ENCODE measurements at places on chromosomes 5 and 9.

GRCh38 chr9:100287186-100287585 lies 65.6 kb downstream of the TEX10 start:
- DNase-seq: no peak
- no peak overlapping the region for H3K27ac ChIP-seq
- H3K36me3 ChIP-seq: peaks cover 6% of the 10 kb centered on the region
- H3K4me3 ChIP-seq: no peak overlapping the region
- no peaks in the 10 kb centered on the region for H3K27me3 ChIP-seq

- no peak overlapping the region for H3K4me3 ChIP-seq
- no peak overlapping the region for H3K27ac ChIP-seq
- H3K4me1 ChIP-seq: peaks cover 3% of the 10 kb centered on the region
- no peaks in the 10 kb centered on the region for H3K36me3 ChIP-seq
- DNase-seq: no peak
- H3K27me3 ChIP-seq: no peaks in the 10 kb centered on the region
These were observed 3.6 kb upstream of the SLC1A3 start for GRCh38 chr5:36602704-36603321.

DNA sequence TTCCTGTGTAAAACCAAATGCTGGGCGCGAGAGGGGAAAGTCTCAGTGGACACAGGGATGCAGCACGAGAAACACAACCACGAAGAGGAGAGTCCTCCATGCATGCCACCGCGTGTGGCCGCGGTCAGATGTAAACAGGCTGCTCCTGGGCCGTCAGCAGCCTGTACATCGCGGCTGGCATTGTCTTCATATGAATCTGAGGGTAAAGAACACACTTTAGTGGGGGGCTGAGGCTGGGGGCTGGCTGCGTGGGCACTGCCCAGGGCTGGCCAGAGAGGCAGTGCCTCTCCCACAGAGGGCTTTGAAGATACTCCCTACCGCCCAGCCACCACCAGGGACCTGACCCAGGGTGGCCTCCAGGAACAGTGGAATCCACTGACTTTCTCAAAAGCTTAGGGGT lies 106.2 kb downstream of the ENTREP1 start:
- H3K4me1 ChIP-seq: no peaks in the 10 kb centered on the region
- H3K27me3 ChIP-seq: no peaks in the 10 kb centered on the region
- DNase-seq: no peak
- no peak overlapping the region for H3K27ac ChIP-seq

DNA sequence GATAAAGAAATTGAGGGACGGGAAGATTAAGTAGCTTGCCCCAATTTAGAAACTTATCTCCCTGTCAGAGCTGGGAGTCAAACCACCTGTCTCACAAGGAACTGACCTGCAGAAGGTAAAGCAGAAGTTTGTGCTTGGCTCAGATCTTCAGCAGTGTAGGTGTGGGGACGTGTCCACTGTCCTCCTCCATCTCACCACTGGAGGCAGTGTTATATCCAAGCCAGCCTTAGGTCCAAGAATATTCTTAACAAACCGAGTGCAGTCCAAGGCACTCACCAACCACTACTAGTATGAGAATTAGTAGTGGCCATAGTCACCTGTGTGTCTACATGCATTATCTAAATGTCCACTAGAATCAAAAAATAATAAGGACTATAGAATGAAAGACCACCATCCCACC lies 86.3 kb upstream of the IRX1 start:
- no peak overlapping the region for H3K4me3 ChIP-seq
- no peak overlapping the region for H3K27ac ChIP-seq
- no peaks in the 10 kb centered on the region for H3K4me1 ChIP-seq
- DNase-seq: no peak
- no peaks in the 10 kb centered on the region for H3K27me3 ChIP-seq

DNA sequence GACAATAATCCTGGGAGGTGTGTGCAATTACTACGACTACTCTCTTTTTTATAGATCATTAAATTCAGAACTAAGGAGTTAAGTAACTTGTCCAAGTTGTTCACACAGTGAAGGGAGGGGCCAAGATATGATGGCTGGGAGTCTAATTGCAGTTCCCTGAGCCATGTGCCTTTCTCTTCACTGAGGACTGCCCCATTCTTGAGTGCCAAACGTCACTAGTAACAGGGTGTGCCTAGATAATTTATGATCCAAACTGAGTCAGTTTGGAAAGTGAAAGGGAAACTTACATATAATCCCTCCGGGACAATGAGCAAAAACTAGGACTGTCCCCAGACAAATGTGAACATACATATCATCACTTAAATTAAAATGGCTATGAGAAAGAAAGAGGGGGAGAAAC lies 20.2 kb downstream of the IL7R start:
- H3K4me3 ChIP-seq: no peak overlapping the region
- no peaks in the 10 kb centered on the region for H3K27me3 ChIP-seq
- no peak overlapping the region for H3K27ac ChIP-seq
- H3K36me3 ChIP-seq: no peaks in the 10 kb centered on the region
- H3K4me1 ChIP-seq: no peaks in the 10 kb centered on the region

DNA sequence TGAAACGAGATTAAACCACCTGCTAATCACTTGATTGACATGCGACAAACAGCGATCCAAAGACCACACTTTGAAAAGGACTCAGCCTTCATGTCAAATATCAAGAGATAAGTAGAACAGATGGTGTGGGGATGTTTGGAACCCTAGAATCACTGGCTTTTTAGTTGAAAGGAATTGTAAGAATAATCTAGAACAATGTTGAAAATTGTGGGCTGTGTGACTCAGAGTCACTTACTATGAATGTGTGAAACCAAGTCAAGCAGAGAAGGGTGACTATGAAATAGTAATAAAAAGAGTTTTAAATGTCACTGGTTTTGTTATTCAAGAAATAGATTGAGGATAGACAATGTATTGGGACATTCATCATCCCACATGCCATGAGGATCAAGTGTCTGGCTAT lies 14.1 kb upstream of the C1QTNF3 start:
- DNase-seq: no peak
- H3K27ac ChIP-seq: no peak overlapping the region
- no peaks in the 10 kb centered on the region for H3K36me3 ChIP-seq
- H3K27me3 ChIP-seq: no peaks in the 10 kb centered on the region
- H3K4me3 ChIP-seq: no peak overlapping the region

- H3K4me3 ChIP-seq: no peak overlapping the region
- no peaks in the 10 kb centered on the region for H3K27me3 ChIP-seq
- no peak for DNase-seq
These were observed 277.5 kb downstream of the CEMIP2 start for GRCh38 chr9:71490810-71491209.

- no peaks in the 10 kb centered on the region for H3K27me3 ChIP-seq
- H3K4me1 ChIP-seq: no peaks in the 10 kb centered on the region
- H3K27ac ChIP-seq: no peak overlapping the region
These were observed 173.3 kb downstream of the FGF18 start for GRCh38 chr5:171592736-171593135.

DNA sequence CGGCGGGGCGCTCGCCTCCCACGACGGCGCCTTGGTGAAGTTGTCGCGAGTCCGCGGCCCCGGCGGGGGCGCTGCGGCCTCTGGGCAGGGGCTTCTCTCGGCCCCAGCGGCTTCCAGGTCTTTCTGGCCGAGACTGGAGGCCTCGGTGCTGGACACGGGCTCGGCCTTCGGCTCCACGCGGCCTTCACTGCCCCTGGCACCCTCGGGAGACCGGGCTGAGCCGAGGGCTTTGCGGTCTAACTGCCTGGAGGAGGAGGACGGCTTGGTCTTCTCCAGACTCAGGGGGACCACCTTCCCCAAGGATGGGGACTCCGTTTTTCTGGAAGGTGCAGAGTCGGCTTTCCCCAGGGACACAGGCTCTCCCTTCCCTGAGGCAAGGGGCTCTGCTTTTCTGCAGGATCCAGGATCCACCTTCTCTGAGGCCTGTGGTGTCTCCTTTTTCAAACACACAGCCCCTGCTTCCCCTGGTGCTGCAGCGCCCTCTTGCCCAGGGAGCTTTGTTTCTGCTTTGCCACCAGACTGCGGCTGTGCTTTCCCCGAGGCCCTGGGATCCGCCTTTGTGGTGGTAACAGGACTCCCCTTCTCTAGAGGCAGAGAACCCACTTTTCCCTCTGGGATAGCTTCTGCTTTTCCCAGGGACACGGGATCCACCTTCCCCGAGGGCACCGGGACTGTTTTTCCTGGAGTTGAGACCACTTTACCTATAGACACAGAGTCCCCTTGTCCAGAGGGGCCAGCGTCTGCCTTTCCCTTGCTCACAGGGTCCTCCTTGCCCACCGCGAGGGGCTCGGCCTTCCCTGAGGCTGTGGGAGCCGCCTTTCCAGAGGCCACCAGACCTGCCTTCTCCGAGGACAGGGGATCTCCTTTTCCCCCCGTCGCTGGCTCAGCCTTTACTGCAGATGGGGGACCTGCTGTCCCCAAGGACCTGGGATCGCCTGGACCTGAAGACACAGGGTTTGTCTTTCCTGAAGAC lies 12.3 kb downstream of the GPRIN1 start:
- H3K27me3 ChIP-seq: peaks cover 5% of the 10 kb centered on the region
- no peak for DNase-seq
- no peak overlapping the region for H3K27ac ChIP-seq
- no peaks in the 10 kb centered on the region for H3K36me3 ChIP-seq
- H3K4me1 ChIP-seq: no peaks in the 10 kb centered on the region

GRCh38 chr5:154278908-154279307 lies 88.4 kb downstream of the GALNT10 start:
- peaks cover 6% of the 10 kb centered on the region for H3K4me1 ChIP-seq
- H3K27ac ChIP-seq: no peak overlapping the region

DNA sequence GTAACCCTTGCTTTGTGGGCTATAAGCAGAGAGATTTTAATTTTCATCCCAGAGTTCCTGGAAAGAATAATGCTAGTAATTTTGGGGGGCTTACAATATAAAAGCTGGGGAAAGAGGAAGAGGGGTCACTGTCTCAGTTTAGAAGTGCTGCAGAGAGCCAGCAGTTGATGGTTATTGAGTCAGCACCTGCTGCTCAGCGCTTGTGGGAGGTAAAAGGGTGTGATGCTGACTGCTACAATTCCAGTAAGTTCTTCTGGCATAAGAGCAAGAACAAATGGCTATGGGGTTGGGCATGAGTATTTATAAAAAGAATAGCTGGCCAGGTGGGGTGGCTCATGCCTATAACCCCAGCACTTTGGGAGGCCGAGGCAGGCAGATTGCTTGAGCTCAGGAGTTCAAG lies 88.5 kb downstream of the MAST4 start:
- no peaks in the 10 kb centered on the region for H3K4me1 ChIP-seq
- no peak overlapping the region for H3K4me3 ChIP-seq
- H3K27ac ChIP-seq: no peak overlapping the region
- no peaks in the 10 kb centered on the region for H3K27me3 ChIP-seq
- no peak for DNase-seq
- H3K36me3 ChIP-seq: no peaks in the 10 kb centered on the region

DNA sequence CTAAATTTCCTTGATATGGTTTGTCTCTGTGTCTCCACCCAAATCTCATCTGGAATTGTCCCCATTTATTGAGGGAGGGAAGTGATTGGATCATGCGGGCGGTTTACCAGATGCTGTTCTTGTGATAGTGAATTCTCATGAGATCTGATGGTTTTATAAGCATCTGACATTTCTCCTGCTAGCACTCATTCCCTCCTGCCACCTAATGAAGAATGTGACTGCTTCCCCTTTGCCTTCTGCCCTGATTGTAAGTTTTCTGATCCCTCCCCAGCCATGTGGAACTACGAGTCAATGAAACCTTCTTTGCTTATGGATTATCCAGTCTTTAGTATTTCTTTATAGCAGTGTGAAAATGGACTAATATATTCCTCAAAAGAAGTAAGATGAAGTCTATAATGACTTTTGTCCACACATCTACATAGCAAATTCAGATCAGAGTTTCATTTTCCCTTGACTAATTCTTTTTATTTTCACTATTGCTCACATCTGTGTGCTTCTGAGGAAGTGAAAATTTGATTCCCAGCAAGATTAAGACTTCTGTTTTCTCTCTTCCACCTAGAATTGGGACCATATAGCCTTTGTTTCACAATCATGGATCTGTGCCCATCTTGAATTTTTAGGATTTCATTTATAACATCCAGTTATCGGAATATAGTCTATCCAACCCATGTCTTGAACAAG lies 393.5 kb downstream of the DMAC1 start:
- no peaks in the 10 kb centered on the region for H3K27me3 ChIP-seq
- no peak overlapping the region for H3K4me3 ChIP-seq
- no peak for DNase-seq

DNA sequence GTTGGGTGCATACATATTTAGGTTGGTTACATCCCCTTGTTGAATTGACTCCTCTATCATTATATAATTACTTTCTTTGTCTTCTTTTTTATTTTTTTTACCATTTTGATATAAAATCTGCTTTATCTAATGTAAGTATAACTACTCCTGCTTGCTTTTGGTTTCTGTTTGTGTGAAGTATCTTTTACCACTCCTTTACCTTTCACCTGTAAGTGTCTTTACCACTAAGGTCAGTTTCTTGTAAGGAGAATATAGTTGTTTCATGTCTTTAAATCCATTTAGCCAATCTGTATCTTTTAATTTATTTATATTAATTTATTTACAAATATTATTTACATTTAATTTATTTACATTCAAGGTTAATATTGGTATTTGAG lies 33.0 kb downstream of the INSL4 start:
- H3K27me3 ChIP-seq: no peaks in the 10 kb centered on the region
- H3K4me3 ChIP-seq: no peak overlapping the region
- no peaks in the 10 kb centered on the region for H3K4me1 ChIP-seq
- DNase-seq: no peak
- H3K36me3 ChIP-seq: no peaks in the 10 kb centered on the region

- no peak overlapping the region for H3K27ac ChIP-seq
- no peaks in the 10 kb centered on the region for H3K36me3 ChIP-seq
- no peaks in the 10 kb centered on the region for H3K4me1 ChIP-seq
- DNase-seq: no peak
- H3K4me3 ChIP-seq: no peak overlapping the region
These were observed 389.2 kb downstream of the MAT2B start for GRCh38 chr5:163894645-163895044.

GRCh38 chr9:128105538-128106175 lies 21.9 kb downstream of the PTGES2 start:
- peak overlapping the region; percentile 97 for H3K27ac ChIP-seq
- H3K4me3 ChIP-seq: peak overlapping the region; percentile 30
- H3K36me3 ChIP-seq: peaks cover 79% of the 10 kb centered on the region
- H3K4me1 ChIP-seq: peaks cover 89% of the 10 kb centered on the region

- peaks cover 33% of the 10 kb centered on the region for H3K36me3 ChIP-seq
- DNase-seq: peak; percentile 62
- peak overlapping the region; percentile 84 for H3K27ac ChIP-seq
- no peaks in the 10 kb centered on the region for H3K27me3 ChIP-seq
These were observed 566 bp downstream of the RPP25L start for GRCh38 chr9:34611251-34611810.

- H3K36me3 ChIP-seq: no peaks in the 10 kb centered on the region
- DNase-seq: no peak
- no peaks in the 10 kb centered on the region for H3K27me3 ChIP-seq
- no peak overlapping the region for H3K27ac ChIP-seq
- no peaks in the 10 kb centered on the region for H3K4me1 ChIP-seq
These were observed 55.2 kb upstream of the SLIT3 start for GRCh38 chr5:169356181-169356580.

GRCh38 chr5:527646-528628 lies 3.7 kb upstream of the SLC9A3 start:
- peak; percentile 11 for DNase-seq
- H3K4me3 ChIP-seq: no peak overlapping the region
- no peak overlapping the region for H3K27ac ChIP-seq
- no peaks in the 10 kb centered on the region for H3K4me1 ChIP-seq

DNA sequence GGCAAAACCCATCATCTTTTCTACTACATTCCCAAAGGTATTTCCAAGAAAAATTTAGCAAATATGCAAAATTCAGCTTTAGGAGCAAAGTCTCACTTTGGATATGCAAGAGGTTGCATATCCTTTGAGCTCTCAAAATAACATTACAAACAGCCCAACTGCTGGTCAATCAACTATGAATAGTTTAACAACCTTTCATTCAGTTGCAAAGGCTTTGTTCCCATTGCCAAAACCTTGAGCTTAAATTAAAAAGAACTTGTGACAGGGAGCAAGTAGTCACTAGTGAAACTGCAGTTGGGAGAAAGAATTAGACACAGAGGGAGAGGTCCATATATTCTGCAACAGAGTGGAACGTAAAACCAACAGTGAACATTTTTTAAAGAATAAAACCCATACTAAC lies 8.8 kb downstream of the ZNF608 start:
- no peak overlapping the region for H3K27ac ChIP-seq

Data from psoas muscle (tissue), 8 donors.